ENCODE measurements at places on chromosomes 3 and 15.

DNA sequence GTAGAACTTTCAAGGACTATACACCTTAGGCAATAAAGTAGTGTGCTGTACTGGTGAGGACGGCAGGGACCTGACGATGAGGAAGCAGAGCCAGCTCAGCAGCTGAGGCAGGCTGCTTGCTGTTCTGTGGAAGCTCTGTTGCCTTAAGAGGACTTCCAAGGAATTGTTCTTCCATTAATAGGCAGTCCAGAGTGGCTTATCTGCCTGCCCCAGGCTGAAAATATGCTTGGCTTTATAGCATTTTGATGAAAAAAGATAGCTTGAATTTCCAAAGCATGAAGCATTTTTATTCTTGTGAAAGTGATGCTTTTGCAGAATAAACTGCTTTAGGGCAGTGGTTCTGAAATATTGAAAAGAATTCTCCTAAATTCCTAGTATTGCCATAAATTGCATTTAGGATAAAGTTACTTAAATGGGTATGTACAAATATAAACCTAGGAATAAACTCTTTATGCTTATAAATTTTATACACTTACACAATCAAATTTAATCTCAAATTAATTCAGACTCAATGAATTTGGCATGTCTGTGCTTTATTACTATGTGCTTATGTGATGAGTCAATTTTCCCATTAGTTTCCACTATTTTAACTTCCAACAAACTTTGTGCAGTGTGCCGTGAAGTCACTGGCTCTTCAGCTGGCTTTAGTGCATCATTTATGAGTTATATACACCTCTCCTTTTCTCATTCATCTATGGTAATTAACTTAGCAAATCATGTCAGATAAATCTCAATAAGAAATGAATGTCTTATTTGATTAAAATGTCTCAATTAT is 231.0 kb upstream of the RASGRP1 start:
- no peak for DNase-seq

GRCh38 chr3:98540346-98540745 is 8.6 kb downstream of the GPR15 start:
- no peak for DNase-seq

GRCh38 chr3:122609798-122610559 is 32.5 kb downstream of the PARP15 start:
- DNase-seq = no peak

DNA sequence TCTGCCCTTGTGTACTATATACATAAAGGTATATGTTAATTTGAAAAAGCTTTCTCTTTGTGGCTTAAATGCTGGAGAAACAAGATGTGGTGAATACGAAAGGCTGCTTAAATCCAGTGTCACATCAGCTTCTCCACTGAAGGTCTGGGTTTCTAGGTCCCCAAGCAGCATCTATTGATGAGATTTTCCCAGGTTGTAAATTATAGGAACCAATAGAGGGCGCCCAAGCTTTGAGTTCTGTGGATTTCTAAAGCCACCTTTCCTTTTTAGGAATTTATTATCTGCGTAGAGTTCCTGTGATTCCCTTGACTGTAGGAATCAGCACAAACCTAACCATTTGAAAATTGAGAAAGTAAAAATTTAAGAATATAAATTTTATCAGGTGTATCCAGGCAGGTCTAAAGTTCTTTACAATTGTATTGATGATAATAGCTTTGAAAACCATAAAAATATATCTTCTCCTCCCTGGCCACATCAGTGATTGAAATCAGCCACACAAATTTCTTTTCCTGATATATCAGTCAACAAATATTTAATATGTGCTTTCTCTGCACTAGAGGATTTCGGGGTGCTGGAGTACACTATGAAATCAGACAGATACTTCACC is 88.3 kb upstream of the ADAMTSL3 start:
- DNase-seq = no peak

- DNase-seq = no peak
Observed at GRCh38 chr3:150825916-150826377, 63.0 kb upstream of the SIAH2 start.

- no peak for DNase-seq
Observed at GRCh38 chr15:87498560-87498959, 758.0 kb downstream of the NTRK3 start.

DNA sequence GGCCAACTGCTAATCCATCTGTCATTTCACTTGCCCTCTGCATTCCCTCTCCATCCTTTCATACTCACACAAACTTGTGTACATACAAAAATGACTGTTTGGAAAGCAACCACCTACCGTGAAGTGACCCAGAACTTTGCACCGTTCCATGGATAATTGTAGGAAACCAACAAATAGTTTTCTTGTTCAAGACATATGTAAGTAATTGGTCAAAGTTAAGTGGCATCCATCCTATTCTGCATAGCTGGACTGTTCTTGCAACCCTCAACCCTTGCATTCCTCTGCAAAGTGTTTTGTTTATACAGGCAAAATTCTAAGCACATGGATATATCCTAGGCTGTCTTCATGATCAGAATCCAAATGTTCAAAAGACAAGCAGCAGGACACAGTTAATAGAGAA is 592.5 kb downstream of the MECOM start:
- DNase-seq = no peak

DNA sequence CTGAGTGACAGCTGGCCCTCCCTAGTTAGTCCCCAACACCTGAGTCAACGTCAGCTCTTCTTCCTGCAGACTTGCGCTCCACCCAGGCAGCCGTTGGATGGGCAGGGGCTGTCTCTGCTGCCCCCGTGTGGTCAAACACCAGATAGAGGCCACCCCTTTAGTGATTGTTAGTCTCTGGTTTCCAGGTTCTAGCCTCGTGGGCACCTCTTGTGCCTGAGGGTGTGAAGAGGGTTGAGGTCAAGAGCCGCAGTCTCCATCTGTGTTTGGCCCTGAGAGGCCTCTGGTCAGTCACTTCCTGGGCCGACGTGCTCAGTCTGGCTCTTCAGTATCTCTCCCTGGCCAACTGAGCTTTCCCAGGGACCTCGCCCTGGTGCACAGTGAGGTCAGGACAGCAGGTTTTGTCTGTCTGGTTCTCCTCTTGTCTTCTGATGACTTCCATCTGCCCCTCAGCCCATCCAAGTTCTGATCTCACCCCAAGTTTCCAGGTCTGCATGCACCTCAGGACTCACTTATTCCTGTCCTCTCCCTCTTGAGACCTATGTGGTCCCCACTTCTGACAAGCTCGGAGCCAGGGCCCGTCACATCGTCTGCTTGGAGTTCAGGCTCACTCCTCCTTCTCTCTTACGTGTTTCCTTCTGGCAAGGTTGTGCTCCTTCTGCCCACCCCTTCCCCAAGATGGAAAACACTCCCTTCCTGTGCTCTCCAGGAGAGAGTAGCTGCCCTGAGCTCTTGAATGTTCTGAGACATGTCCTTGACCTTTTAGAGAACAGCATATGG is 20.9 kb downstream of the CD276 start:
- DNase-seq = peak; percentile 59
